ENCODE measurements at places on chromosomes 5 and 9.

DNA sequence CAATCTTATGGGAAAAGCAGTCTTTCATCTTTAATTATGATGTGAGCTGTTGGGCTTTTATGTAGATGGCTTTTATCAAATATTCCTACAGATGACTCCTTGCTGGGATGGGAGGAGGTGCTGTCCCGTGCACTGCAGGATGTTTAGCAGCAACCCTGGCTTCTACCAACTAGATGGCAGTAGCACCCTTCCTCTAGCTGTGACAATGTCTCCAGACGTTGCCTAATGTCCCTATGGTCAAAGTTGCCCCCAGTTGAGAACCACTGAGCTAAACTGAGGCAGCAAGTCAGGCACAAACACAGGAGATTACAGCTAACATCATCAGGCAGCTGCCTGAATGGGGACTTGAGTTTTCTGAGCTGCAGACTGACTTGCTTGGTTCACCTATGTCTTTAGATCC lies 401.9 kb upstream of the PDE4D start:
- no peak for DNase-seq

- DNase-seq, result no peak
Observed at GRCh38 chr9:84163052-84163650, 177.4 kb downstream of the SLC28A3 start.

DNA sequence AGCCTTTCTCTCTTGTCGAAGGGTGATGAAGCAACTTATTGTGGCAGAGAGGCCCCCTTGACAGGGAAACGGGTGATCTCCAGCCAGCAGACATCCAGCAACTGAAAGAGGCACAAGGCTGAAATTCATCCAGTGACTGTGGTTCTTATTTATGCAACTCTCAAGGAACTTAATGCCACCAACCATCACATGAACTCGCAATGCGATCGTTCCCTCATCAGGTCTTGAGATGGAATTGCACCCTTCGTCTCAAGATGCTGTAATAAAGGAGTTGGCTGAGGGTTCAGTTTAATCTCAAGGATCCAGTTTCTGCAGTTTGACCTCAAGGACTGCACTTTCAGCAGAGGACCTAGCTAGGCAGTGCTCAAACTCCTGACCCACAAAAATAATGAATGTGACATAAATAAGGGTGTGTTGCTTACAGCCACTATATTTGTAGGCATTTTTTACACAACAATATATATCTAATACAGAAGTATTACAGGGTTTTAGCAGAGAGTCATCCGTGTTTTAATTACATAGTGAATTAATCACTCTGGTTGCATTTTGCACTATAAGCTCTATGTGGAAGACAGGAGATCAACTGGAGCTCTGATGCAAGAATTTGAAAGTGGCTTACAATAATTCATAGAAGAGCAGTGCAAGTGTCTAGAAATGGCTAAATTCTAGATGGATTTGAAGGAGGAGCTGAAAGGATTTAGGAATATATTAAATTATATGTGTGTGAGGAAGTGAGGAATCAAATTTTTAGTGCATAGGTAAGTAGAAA lies 957.8 kb upstream of the CTNND2 start:
- DNase-seq, result no peak

DNA sequence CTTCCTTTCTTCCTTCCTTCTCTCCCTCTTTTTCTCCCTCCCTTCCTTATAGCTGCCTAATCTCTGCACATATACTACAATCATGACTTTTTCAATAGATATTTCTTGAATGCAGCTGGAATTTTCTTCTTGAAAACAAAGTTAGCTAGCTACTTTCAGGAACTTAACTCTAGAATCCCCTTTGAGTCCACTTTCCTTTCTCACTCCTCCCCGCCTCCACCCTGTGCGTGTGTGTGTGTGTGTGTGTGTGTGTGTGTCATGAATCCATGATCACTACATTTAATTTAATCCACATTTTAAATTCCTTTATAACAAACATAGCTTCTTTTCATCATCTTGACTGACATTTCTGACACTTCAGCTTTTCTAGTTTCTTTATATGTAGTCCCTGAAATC lies 167.5 kb upstream of the KLF9 start:
- no peak for DNase-seq

DNA sequence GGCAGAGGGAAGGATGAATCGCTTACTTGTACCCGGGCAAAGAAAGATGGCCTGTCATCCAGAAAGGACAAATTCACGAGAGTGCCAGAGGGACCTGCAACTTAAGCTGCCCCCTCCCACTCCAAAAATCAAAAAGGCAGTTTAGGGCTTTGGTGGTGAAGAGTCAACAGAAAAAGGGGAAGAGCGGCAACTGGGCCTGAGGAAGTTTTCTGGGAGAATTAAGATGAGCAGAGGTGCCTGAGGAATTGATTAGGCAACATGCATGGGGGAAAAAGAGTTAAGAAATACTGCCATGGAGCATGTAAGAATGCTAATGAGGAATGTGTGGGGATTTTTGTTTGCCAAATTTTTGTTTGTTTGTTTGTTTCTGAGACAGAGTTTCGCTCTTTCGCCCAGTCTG lies 1.8 kb upstream of the ACTL7B start:
- DNase-seq, result no peak

GRCh38 chr5:110401881-110402280 lies 324.6 kb downstream of the TMEM232 start:
- no peak for DNase-seq

GRCh38 chr9:131449276-131449675 lies 53.4 kb upstream of the POMT1 start:
- peak; percentile 2 for DNase-seq

DNA sequence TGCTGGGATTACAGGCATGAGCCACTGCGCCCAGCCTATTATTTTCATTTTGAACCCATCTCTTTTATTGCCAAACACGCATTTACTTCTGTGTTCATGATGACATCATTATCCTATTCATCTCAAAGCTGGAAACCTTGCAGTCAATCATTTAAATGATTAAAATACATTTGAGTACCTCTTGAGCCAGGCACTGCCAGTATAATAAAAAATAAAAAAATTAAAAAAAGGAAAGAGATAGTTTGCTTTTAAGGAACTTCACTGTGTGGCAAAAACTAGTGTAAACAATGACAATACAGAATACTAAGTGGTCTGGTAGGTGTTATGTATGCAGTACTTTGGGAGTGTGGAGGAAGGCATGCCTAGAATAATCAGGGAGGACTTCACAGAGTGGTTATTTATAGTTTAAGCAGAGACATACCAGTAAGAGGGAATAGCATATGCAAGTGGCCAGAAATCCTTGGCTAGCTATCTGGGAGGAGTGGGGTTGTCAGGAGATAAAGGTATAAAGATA lies 8.6 kb downstream of the NSD1 start:
- no peak for DNase-seq

DNA sequence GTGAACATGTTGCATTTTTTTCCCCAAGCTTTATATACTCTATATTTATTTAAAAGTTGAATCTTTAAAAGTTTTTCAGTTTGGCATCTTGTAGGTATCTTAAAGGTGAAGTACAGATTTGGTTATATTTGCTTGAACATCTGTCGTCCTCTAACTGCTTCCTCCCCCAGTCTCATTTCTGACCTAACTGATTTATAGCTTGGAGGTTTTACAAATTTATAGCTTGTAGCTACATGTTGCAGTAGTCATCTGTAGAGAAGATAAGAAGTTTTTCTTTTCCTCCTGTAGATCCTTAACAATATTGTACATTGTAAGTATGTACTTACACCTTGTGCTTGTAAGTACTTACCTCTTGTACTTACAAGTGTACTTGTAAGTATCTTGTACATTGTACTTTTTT lies 31.0 kb upstream of the ROPN1L start:
- no peak for DNase-seq

GRCh38 chr9:93480728-93481324 lies 27.4 kb upstream of the FAM120AOS start:
- DNase-seq, result no peak

DNA sequence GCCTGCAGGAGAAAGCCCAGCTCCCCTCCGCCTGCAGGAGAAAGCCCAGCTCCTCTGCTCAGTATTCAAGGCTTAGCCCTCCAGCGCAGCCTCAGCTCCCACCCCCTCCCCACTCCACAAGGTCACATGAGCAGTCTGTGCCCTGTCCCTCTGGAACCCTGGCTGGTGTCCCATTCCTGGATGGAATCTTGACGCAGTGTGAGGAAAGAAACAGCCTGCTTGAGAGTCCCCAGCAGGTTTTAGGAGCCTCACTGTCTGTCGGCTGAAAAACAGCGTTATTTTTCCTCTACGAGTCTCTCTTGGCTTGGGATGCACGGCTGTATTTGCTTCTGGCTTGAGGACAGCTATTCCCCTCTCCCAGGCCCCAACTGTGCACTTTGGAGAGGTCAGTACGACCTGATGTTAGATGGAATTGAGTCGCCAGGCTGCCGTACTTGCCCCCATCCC lies 210.1 kb upstream of the TRIM32 start:
- no peak for DNase-seq

DNA sequence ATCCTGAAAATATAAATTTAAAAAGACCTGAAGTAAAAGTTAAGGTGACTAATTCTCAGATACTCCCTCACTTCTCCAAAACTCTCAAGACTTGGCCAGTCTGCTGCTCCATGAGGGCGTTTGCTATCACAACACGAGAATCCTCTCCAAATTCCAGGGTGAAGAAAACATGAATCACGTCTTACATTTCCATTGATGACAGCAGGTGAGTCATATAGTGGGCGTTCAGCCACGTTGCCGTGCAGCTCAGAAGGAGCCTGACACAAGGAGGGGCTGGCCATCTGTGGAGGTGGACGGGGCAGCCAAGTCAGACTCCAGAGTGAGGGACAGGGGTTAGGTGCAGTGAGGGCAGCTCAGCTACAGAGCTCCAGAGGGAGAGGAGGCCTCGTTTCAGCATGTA lies 555.1 kb upstream of the ADAMTS16 start:
- no peak for DNase-seq

DNA sequence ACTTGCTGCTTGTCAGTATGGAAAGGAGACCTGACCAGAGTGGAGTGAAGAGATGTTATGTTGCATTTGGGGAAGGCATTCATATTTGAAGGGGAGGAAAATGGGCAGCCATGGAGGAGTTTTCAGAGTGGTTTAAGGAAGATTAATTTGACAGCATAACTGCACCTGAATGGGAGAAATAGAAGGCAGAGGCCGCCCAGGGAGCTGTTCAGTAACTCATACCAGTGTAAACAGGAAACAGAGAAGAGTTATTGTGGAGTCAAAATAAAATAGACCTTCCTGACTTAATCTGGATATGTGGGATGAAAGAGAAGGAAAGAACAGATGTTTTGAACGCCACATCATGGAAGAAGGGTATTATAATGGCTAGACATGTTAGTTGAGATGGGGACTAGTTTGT lies 13.4 kb downstream of the SLC44A1 start:
- no peak for DNase-seq

DNA sequence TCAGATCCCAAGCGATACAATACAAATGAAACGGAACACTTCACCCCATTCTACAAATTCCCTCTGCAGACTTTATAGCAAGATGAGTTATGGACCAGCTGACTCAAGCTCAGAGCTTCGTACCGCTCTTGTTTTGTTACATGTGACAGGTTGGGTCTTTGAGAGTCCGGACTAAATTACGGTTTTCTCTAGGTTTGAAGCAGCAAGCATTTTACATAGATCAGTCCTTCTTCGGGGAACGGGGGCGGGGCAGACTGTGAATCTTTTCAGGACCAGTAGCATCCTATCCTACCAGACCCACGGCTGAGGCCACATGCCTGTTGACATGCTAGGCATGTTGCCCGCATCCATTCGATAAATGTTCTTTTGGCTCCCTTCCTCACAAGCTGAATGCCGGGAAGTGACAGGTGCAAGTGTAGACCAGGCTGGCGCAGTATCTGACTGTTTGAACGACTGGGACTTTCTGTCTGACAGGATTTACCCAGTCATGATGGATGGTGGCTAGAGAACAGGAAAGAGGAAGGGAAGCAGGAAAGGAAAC lies 811.0 kb upstream of the GRAMD2B start:
- DNase-seq, result no peak

GRCh38 chr5:86557920-86558319 lies 59.8 kb upstream of the COX7C start:
- DNase-seq, result no peak

- DNase-seq, result no peak
Observed at GRCh38 chr9:30774326-30774725, 1610.1 kb upstream of the ACO1 start.

GRCh38 chr5:152907488-152908245 lies 502.6 kb upstream of the NMUR2 start:
- DNase-seq, result no peak

- peak; percentile 58 for DNase-seq
Observed at GRCh38 chr5:43038496-43038989, 1.6 kb downstream of the ANXA2R start.

DNA sequence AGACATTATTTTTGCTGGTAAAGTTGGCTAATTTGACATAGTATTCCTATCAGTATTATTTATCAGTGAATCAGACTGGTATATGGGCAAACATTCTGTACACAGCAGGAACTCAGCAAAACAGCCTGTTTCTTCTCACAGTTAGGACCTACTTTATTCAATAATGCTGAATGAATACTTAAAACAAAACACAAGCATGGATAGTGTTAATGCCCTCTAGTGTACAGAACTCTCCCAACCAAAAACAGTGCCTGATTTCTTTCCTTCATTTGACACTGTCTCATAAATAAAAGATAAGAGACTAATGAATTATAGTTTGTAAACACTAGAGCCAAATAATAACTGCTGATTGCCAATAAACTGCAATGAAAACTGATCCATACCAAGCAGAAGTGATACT lies 1113.3 kb downstream of the PTPRD start:
- no peak for DNase-seq

- no peak for DNase-seq
Observed at GRCh38 chr5:111774525-111774924, 17.5 kb upstream of the NREP start.

DNA sequence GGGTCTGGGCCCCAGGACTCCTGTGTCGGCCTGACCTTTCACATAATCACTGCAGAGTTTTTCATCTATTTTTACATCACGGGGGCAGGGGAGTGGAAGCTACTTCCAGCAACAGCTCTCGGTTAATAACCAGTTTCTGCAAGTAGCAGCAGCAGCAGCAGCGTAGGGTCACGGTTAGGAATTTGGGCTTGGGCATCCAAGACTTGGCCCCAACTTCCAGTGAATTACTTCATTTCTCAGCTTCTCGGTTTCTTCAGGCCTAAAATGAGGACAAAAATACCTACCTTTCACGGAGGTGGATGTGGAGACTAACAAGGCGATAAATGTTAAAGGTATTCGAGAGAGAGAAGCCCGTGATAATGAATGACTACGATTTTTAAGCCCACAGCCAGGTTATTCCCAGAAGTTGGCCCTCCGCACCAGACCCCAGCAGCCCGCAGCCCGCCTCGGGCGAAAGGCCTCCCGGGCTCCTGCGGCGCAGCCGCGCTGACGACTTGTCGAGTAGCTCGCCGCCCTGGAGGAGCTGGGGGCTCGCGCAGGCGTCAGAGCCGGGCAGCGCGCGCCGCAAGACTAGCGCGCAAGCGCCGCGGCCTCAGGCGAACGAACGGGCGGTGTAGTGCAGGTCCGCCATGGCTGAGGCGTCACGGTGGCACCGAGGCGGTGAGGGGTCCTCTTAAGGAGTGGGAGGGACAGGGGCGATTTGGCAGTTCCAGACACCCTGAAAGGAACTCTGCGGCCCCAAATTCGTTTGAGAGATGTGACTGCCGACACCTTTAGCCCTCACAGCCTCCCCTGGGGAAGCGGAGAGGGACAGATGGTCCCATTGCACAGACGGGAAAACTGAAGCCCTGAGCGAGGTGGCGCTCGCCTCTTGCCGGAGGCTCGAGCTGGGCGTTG lies at the start of gene PKD2L2:
TSS of gene PKD2L2 (plus strand) at position 595 of the 897 bp plus-strand sequence. CDS start at position 630, 35 bp downstream.
- DNase-seq, result peak; percentile 85

GRCh38 chr5:151581347-151581746 lies 9.8 kb downstream of the FAT2 start:
- DNase-seq, result no peak

GRCh38 chr5:181189962-181190710 lies 14.9 kb downstream of the TRIM7 start:
- DNase-seq, result no peak

Data from CD4-positive, alpha-beta T cell treated with Interleukin-2 at 100 ng/mL for 4 hours (primary cell).